ENCODE measurements at places on chromosomes 4 and X.

GRCh38 chrX:56505866-56506265 is 57.6 kb upstream of the UBQLN2 start:
- no peak for DNase-seq

- DNase-seq = no peak
Observed at GRCh38 chr4:28225050-28225449, 1364.4 kb downstream of the STIM2 start.

DNA sequence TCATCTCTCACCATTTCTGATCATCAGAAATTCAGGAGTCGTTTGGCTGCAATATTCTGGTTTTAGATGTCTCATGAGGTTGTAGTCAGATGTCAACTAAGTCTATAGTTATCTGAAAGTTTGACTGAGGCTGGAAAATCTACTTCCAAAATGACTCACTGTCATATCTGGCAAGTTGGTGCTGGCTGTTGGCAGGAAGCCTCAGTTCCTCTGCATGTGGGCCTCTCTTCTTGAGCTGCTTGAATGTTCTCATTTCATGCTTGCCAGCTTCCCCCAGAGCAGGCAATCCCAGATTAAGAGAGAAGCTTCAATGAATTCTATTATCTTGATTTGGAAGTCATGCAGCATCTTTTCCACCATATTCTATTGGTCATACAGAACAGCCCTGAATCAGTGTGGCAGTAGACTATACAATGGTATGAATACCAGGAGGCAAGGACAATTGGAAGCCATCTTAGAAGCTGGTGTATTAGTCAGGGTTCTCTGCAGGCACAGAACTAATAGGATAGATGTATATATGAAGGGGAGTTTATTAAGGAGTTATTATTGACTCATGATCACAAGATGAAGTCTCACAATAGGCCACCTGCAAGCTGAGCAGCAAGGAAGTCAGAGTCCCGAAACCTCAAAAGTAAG is 46.8 kb upstream of the ELF2 start:
- no peak for DNase-seq

DNA sequence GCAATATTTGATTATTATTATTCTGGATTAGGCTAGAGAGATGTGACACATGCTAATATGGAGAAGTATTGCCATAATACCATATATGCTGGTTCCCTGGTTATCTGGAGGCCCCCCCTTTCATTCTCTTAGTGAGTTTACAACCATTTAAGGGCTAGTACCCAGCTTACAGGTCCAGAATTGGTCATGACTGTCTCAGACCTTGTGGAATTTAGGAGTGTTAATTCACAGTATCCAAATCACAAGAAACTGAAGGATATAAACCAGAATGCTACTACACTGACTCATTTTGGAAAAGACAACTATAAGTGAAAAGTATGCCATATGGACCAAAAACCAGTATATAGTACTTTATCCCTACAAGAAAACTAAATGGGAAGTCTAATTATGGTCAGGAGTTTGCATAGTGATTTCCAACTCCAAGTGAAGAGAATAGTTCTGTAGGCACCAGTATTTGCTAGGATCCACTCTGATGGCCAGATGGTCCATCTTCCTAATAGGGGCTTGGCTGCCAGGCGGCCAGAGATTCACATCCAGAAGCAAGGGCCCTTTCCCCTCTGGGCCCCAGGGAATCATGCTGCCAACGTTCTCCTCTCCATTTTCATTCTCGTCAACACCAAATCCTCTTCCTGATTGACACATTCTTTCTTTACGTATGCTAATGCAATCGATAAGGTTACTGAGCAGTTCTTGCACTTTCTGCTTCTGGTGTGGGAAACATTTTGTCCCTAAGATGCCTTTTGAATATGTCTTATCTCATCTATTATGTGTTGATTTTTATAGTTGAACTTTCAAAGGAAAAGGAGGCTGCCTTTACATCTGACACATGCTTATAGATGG is 123.6 kb downstream of the SHROOM3 start:
- no peak for DNase-seq

GRCh38 chrX:134691453-134691852 is 33.2 kb upstream of the PLAC1 start:
- no peak for DNase-seq
